GF-D8 (cell line): ENCODE measurements at places on chromosomes 7 and 10.

DNA sequence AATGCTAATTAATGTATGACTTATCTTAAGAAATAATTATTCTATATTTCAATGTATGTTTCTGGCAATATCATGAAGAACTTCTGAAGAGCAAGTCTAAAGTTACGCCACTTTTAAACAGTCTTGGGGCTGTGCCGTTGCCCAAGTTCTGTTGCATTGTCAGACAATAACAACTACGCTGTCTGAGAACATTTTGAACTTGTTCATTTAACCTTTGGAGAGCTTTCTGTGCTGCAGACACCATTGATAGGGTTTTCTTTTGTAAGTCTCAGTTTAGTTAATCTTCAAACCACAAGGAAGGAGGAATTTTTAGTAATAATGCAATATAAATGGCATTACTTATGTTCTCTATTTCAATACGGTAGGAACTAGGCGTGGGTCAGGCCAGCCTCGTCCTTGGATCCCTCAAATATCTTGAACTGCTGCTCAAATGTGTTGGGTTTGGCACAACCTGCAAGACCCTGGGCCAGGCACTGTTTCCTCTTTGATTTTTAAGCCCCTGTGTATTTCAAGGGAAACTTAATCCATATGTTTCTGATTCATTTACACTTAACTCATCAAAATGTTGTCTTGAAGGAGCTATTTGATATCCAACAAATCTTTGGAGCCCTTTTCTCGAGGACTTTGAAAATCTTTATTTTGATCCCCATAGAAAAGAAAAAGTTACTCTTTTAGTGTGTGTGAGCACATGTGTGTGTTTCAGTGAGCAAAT is 215.5 kb downstream of the INHBA start:
- DNase-seq, result no peak

GRCh38 chr7:6395898-6396595 is 51.7 kb downstream of the DAGLB start:
- no peak for DNase-seq

DNA sequence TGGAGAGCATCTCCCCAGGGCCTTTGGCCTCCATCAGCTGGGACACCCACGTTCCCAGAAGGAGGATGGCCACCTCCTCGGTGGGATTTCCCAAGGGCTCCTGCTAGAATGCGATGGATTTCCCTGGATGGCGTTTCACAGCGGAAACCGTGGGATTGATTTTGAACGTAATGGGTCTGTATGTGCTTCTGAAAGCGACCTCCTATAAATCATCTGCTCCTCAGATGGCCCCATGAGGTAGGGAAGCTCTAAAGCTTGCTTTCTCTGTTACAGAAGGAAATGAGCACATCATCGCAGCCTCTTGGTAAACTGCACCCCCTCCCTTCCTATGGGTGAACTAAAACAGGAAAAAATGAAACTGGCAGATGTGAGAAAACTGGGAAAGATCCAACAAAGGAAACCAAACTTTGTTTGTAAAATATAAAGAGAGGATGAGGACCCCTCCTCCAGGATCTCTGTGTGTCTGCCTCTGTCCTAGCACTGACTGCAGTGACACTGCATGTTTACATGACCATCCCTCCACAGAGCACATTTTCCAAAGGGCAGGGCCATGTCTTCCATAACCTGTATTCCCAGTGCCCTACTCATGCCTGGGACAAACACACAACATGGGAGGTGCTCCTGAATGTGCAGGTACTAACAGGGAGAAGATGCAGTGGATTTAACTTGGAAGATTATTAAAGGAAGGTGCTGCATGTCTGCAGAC is 57.6 kb downstream of the LYZL1 start:
- no peak for DNase-seq

DNA sequence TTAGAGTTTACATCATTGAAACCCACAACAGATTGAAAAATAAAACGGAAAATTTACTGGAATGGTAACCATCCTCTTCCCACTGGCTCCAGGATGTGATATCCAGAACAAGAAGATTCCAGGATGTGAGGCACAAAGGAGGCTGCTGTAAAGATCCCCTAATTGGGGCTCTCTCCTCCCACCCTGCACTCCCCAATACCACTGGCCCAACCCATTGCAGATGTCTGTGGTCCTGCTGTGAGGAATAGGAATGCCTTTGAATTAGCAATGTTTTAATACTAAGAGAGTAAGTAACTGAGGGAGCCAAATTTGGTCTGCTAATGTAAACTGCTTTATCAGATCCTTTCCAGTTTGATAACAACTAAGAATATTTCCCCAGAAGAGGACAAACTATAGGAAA is 225.9 kb upstream of the INHBA start:
- DNase-seq, result no peak

DNA sequence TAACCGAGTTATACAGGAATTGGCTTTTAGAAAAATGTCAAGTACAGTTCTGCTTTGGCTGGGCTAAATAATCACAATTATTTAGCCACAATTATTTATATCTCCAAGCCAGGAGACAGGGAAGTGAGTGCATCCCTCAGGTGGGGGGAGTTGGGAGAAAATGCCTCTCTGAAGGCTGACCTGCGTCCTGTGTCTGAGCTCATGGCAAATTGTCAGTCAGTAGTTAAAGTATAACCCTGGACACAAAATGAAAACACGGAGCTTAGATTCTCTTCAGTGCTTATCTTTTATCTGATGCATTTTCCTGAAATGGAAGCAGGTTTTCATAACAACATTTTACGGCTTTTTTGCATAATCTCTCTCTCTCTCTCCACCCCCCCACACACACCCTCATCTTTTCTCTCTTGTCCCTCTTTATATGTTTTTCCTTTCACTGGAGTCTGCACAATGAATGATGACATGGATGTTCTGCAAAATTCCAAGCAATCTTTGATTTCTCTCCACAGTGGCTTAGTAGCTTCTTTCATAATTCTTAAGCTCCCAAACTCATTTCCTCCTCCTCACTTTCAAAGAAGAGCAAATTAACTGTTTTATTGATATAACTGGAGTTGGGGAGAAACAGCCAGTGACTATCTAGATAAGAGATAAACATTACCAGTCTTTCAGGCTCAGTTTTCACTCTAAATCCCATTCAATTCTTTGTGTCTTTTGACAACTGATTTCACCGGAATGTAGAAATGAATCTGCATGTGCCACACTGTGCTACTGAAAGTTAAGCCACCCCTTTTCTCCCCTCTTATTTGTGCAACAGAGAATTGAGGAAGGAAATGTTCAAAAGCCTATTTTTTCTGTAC is 521.4 kb upstream of the GHITM start:
- DNase-seq, result no peak

DNA sequence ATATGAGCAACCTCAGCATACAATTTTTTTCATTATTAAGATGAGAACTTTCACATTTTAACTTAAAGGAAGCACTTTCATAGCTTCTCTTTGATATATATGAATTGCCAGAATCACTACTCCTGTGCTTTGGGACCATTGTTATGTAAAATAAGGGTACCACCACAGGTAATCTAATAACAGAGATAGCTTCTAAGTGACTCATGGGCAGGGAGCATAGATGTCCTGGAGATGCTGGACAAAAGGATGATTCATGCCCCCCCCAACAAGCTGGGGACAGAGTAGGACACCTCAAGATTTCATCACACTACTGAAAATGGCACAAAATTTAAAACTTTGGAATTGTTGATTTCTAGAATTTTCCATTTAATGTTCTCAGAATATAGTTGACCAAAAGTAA is 641.1 kb downstream of the PCDH15 start:
- no peak for DNase-seq

GRCh38 chr7:46220066-46220630 is 299.1 kb upstream of the IGFBP3 start:
- no peak for DNase-seq

- peak; percentile 6 for DNase-seq
These were observed 116.0 kb downstream of the SLIT1 start for GRCh38 chr10:97069576-97070362.

DNA sequence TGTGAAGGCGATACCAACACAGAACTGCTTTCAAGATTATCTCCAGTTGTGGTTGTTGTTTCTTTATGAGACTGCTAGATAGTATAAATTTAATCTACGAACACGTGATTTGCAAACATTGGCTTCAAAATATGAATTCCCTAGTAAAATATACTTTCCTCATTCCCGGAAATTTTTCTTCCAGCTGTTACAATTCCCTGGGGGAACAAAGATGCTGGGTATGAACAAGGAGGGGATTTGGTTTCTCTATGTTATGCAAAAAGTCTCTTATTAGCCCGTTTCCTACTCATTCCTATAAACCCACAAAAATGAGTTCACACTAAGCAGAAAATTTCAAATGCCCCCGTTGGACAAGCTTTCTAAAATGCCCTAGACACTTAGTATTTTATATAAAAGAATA is 928.3 kb downstream of the CNTNAP2 start:
- DNase-seq, result no peak

DNA sequence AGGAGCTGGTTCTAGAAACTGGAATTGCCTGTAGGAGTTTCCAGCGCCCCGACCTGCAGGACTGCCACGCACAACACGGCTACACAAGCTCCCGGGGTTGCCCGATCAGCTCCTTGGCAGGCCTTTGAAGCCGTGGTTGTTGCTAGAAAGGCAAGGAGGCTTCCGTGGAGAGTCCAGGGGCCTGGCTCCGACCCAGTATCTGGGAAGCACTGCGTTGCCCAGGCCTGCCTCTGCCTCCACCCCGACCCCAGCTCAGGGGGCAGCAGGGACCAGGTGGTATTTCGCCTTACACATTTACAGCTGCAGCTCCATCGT is 54.4 kb downstream of the PROSER2 start:
- no peak for DNase-seq

DNA sequence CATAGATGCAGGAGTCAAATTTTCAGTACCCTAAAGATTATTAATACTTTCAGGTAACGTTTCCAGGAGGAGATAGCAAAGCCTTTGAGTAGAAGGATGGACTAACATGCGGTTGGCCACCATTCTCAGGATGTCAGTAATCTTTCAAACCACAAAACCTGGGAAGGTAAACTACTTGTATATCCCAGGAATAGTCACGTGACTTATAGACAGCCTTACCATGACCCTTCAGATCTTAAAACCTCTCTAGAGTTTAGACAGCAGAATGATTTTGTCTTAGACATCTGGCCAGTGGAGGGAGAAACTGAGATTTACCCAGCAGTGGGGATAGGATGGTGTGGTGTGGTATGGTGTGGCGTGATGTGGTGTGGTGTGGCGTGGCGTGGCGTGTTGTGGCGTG is 447.8 kb upstream of the GALNT17 start:
- no peak for DNase-seq

DNA sequence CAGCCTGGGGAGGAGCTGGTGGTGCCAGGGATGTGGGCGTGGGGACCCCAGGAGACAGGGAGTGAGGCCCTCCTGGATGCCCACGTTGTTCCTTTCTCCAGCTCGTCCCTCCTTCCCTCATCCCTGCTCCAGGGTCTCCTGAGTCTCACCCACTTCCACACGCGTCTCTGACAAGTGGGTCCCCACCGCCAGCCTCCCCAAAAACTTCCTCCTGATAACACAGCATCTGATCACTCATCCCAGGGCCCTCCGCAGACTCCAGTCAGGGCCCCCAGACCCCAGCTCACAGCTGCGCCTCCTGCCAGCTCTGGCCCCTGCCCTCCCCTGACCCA is 60.6 kb upstream of the INPP5A start:
- no peak for DNase-seq

DNA sequence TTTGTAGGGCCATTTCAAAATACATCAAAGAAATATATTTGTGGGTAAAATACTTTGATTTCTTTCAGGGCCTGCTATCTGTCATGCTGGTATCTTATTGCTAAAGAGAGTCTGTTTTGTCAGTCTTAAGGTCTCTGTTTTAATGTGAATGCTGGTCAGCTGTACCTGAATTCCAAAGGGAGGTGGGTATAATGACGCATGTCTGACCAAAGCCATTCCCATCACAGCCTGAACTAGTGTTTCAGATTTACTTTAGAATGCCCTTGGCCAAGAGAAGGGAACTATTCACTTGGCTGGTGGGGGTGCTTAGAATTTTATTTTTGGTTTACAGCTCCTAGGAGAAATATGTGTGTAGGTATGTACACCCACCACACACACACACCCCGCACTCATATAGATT is 30.6 kb upstream of the MYL10 start:
- no peak for DNase-seq

DNA sequence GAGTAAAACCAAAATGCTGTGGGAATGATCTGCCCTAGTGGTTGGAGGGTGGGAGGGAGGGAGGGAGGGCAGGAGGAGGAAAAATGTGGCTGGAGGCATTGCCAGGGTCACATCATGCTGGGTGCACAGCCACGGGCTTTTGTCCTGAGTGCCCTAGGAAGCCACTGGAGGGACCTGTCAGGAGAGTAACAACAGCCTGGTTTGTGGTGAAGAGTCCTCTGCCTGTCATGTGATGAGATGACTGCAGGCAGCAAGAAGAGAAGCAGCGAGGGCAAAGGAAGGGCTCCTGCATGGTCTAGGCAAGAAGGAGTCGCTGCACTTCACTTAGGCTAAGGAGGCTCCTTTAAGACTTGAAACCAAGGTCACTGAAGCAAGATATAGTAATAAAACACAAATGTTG is 65.6 kb downstream of the PKD1L1 start:
- DNase-seq, result no peak

- no peak for DNase-seq
These were observed 385.5 kb upstream of the PFKP start for GRCh38 chr10:2681891-2682290.

DNA sequence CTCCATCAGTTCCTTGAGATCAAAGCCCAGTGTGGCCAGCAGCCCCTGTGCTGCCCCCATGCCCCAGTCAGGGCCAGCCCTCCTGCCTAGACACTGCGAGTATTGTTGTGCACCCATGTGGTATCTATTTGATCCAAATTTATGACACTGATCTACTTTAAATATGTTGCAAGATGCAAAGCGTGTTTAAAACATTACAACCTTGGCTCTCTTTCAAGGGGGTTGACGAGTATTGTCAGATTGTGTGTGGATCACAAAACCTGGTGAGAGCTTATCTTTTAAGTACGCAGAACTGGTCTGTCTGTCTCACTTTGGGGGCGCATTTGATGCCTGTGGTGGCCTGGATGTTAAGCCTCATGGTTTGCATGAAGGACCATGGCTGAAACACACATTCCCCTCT is 108.9 kb downstream of the COL13A1 start:
- no peak for DNase-seq

DNA sequence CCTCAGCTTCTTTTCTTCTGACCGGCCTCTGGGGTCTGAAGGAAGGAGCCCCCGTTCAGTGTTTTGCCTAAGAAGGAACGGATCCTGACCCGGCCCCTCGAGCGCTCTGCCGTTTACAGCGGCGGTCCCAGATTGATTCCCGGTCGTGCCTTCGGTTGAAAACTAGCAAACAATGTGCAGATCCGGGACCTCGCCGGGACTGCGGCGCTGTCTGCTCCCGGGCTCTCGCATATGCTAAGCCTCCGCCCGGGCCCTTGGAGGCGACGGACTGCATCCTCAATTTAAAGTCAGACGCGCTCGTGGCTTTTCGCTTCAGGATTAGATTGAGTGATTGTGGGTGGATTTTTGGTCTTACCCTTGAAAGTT is 559 bp downstream of the DBF4 start:
- DNase-seq, result peak; percentile 41

DNA sequence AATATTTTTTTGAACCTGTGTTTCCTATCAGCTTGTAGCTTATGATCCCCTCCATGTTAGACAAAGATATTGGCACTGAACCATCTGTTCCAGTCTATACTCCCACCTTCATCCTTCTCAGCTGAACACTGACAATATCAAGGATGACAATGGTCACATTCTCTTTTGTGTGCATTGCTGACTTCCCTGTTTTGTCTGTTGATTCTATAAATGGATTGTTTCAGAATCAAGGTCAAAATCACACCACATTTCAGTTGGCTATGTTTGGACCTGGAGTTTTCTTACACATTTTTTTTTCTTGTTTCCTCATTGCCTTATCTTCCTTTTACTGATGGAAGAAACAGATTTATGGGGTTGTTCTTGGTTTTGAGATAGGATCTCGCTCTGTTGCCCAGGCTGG is 11.3 kb upstream of the SMURF1 start:
- DNase-seq, result peak; percentile 41

- no peak for DNase-seq
These were observed 171.5 kb downstream of the CCSER2 start for GRCh38 chr10:84499846-84500245.
